Stimulated activated CD8-positive, alpha-beta memory T cell treated with anti-CD3 and anti-CD28 coated beads, Interleukin-12 subunit alpha, Interleukin-12 subunit beta, amount 100 ng/mL, for 1 hour (primary cell): ENCODE measurements at places on chromosomes 6 and 20.

GRCh38 chr20:20482453-20482852 lies 114.5 kb downstream of the INSM1 start:
- no peak for DNase-seq

GRCh38 chr20:38685853-38686473 lies 38.3 kb upstream of the SLC32A1 start:
- DNase-seq, result peak; percentile 12

GRCh38 chr6:16305246-16305725 lies 66.9 kb downstream of the GMPR start:
- no peak for DNase-seq

- no peak for DNase-seq
These were observed 38.0 kb upstream of the APCDD1L start for GRCh38 chr20:58553166-58553696.

DNA sequence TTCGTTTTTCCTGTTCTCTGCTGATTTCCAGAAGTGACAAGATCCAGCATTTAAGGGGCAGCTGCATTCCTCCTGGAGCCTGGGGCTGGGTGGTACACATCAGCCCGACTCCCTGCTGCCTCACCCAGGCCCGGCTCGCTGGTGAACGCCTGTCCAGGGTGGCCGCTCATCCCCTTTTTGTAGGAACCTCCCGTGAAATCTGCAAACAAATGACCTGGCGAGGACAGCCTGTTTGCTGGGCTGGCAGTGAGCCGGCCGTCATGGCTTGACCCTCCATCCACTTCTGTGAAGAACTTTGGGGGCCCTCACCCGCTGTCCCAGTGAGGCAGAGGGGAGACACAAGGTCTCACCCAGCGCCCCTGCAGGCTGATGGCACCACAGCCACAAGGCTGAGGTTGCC lies 39.0 kb downstream of the PYGB start:
- no peak for DNase-seq

DNA sequence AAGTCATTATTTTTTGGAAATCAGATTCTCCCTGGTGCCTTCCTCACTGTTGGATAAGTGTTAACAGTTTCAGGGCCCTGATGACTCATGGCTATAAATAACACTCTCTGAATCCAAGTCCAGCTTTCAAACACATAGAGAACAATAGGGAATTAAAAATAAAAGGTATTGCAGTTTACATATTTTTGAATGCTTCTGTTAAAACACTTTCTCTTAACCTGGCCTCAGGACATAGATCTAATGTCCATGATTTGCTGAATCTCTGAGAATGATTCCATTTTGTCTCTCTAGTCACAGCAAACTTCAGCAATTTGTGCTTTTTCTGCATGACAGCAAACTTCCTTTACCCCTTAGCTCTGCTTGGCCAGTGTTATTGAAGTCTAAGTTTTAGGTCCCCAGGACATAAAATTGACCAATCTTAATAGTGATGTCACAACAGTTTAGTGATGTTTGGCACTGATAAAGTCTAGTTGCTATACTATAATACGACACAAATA lies 1192.4 kb upstream of the CITED2 start:
- DNase-seq, result no peak

DNA sequence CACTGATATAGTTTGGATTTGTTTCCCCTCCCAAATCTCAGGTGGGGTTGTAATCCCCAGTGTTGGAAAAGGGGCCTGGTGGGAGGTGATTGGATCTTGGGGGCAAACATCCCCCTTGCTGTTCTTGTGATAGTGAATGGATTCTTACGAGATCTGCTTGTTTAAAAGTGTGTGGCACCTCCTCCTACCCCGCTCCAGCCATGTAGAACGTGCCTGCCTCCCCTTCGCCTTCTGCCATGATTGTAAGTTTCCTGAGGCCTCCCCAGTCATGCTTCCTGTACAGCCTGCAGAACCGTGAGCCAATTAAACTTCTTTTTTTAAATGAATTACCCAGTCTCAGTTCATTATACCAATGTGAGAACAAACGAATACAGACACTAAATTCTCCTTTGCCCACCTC lies 26.7 kb downstream of the SLC52A3 start:
- no peak for DNase-seq

- DNase-seq, result no peak
These were observed 263.8 kb downstream of the ALDH8A1 start for GRCh38 chr6:134686071-134686470.

DNA sequence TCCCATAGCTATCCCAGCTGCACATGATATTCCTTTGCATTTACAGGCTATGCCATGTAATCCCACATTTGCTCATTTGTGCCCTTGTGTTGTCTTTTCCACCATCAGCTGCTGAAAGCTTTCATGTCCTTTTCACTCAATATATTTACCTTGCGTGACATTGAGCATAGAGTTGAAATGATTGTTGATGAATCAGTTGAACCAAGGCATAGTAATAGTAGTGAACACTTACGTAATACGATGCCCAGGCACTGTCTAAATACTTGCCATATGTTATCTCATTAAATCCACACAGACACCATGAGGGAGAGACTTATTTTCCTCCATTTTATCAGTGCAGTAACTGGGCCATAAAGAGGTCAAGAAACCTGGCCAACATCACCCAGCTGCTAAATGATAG lies 13.1 kb downstream of the RNF8 start:
- no peak for DNase-seq

GRCh38 chr6:5566718-5567117 lies 305.4 kb downstream of the FARS2 start:
- DNase-seq, result no peak

- no peak for DNase-seq
These were observed 8.8 kb upstream of the GJA1 start for GRCh38 chr6:121426686-121427085.

- no peak for DNase-seq
These were observed 738.2 kb upstream of the FLRT3 start for GRCh38 chr20:15075586-15075985.

DNA sequence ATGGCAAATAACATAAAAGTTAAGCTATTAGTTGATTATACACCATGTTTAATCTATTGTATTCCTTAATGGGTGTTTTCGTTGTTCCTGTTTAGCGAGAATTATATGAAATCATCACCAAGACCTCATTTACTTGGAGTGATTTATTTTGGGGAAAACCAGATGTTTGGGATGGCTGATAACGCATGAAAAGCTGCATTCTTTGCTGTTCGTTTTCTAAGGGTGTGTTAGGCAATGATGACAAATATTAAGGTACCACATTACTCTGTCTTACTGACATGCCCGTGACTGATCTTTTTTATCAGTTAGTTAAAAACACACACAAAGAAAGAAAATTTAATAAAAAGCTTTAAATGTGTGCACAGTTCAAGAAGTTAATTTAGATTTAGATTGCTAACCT lies 176.4 kb downstream of the ZFP64 start:
- no peak for DNase-seq

GRCh38 chr20:52076164-52076563 lies 115.4 kb downstream of the ZFP64 start:
- DNase-seq, result no peak

- no peak for DNase-seq
These were observed 16.6 kb upstream of the TXLNB start for GRCh38 chr6:139308286-139308916.

- no peak for DNase-seq
These were observed 10.8 kb downstream of the ACTR5 start for GRCh38 chr20:38759106-38759505.

GRCh38 chr6:107319906-107320530 lies 139.3 kb downstream of the PDSS2 start:
- no peak for DNase-seq

GRCh38 chr6:158954753-158955152 lies 45.2 kb downstream of the RSPH3 start:
- no peak for DNase-seq

DNA sequence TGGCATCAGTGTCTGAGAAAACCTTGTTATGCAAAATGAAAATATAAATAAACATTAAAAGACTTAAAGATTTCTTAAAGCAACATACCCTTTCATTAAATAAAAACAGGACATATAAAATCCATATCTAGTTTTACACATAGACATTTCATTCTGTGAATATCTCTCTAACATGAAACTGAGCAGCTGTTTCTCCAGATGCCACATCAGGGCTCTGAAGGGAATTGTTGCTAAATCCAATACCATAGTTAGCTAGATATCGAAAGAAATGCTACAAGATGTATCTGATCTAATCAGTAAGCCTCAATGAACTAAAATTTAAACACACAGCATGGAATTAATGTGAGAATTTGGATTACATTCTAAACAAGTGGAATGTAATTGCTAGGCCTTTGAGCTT lies 74.5 kb downstream of the SAMD5 start:
- DNase-seq, result no peak

- DNase-seq, result no peak
These were observed 144.8 kb downstream of the MOXD1 start for GRCh38 chr6:132256457-132256856.

DNA sequence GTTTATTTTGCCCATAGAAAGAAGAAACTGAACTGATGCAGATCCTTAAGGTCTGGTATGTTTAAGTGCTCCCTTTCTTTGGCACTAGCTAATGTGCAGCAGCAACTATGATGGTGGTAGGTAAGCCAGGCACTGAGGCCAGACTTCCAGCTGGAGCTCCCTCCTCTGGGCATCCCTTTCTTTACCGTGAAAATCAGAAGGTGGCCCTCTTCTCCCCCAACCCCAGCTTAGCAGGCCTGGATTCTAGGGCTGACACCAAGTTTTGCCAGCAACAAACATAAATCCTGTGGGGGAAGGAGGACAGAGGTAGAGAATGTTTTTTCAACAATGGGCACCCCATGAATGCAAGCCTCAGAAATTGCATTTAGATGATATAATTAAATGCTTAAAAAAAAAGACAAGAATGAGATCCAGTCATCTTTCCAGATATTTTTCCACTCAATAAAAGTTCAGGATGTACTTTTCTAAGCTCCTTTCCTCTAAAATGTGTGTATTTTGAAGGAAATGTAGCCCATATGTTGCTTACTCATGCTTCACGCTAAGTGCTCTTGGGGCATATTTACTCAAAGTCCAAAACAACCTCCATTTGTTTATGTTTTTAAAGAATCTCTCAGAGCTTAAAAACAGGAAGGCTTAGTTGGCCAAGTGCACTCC lies 123.9 kb upstream of the NXT1 start:
- DNase-seq, result no peak

- DNase-seq, result no peak
These were observed 23.9 kb downstream of the RAB44 start for GRCh38 chr6:36721369-36722140.

DNA sequence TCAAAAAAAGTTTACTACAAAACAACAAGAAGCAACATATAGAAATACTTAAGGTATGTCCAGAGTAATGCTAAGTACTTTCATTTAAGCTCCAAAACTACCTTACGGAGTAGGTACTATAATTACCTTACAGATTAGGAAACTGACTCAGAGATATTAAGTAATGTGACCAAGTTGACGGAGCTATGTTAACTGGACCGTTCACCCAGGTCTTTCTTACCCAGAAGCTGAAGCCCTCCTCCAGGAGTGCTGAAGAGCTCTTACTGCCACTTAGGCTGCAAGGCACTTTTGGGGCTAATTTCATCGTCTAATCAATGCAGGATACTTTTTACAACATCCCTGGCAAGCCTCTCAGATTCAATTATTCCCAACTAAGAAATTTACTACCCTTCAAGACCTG lies 123.7 kb downstream of the CHD6 start:
- DNase-seq, result no peak

DNA sequence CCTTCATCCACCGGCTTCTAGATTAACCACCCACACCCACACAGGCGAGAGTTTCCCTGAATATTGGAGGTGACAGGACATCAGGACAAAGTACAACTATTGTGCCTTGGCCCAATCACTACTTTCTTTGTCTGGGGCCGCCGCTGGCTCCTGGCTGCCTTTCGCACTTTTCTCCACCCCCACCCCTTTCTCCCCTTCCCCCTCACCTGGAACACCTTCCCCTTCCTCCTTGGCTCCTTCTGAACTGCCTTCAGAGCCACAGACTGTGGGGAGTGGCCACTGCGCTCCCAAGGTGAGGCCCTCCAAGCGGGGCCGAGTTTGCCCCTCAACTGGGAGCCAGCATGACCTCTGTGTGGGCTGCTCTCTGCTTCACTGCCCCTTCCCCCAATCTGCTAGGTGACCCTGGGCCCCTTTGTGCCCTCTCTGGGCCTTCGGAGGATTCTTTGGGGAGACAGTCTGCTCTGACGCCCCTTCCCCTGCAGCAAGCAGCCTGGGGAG lies 3.0 kb upstream of the VEGFA start:
- DNase-seq, result no peak

DNA sequence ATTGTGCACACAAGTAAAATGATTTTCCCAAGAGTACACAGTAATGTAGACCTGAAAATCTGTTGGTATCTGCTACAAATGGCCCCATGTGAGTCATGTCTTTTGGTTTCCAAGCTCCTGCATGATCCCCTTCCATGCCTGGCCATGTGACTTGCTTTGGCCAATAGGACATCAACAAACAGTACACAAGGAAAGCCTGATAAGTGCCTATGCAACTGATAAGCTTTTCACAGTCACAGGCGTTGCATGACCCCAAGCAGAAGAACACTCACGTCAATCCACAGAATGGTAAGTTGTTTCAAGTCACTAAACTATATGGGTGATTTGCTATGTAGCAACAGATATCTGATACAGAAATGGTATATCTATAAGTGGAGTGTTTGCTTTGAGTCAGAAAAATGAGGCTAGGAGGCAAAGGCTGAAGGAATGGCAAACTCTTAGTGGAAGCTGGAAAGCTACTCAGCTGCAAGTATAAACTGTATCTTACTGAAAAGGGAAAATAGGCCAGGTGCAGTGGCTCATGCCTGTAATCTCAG lies 160.1 kb upstream of the BEND3 start:
- DNase-seq, result no peak

- DNase-seq, result no peak
These were observed 69.5 kb downstream of the PREX1 start for GRCh38 chr20:48758206-48758820.

DNA sequence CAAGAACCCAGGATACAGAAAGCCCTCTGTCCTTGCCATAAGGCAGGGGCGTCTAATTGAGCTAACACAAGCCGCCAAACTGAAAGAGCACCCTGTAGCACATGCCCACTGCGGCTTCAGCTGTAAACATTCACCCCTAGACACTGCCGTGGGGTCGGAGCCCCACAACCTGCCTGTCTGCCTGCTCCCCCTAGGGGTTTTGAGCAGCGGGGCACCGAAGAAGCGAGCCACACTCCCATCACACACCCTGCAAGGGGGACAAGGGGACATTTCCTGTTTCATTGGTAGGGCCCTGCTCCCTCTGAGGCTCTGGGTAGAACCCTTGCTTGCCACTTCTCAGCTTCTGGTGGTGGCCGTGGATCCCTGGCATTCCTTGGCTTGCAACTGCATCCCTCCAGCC lies 45.2 kb upstream of the BCLAF1 start:
- DNase-seq, result no peak
